ACHN (cell line): ENCODE measurements at places on chromosomes 4 and X.

GRCh38 chr4:184534511-184535391 is 60.4 kb upstream of the IRF2 start:
- DNase-seq = peak; percentile 18

DNA sequence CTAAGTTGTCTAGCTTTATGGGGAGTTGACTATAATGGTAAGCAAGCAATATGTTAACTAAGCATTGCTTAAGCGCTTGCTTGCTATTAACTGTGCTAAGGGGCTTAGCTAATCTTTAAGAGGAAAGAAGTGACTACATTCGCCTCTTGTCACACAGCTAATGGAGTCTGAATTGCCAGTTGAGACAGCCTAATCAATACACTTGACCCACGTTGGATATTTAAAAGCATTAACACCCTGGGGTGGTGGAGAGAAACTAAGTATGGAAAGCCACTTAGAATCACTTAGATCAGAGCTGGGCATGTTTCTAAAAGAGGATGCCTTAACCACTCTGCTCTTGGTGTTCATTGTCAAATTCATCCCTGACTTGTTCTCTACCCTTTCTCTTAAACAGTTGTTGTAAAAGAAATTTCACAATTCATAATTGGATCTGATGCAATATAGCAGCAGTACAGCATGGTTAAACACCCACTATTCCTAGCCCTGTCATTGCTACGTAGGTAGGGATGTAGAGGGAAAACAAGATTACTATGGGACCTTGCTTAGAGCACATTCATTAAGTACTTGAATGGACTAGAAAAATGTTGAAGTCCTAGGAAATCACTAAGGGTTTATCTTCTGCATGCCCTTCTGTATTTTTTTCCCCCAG is 3.5 kb downstream of the ZAR1 start:
- DNase-seq = no peak

- DNase-seq = no peak
These were observed 8.3 kb downstream of the RPS4X start for GRCh38 chrX:72268597-72269365.

GRCh38 chr4:111754003-111754402 is 391.3 kb upstream of the FAM241A start:
- DNase-seq = no peak

- no peak for DNase-seq
These were observed 33.6 kb upstream of the NOCT start for GRCh38 chr4:138981930-138982390.

- no peak for DNase-seq
These were observed 139.1 kb downstream of the KDR start for GRCh38 chr4:54986095-54986846.

- no peak for DNase-seq
These were observed 48.5 kb downstream of the FSTL5 start for GRCh38 chr4:162115333-162115732.

DNA sequence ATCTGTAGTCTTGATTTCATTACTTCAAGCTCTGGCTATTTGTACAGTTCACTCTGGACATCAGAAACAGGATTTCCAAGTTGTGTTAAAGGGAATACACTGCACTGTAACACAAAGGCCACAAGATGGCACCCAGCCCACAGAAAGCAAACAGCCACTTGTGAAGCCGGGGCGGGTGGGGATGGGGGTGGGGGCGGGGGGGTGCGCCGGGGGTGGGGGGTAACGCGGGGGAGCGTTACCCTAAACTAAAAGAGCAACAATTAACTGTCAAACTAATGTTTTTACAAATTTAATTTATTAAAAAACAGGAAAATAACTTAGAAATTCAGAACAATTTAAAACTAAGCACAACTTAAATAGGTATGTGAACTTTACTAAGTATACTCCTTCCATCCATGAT is 27.3 kb downstream of the PRDX4 start:
- peak; percentile 56 for DNase-seq

- peak; percentile 67 for DNase-seq
These were observed 314.9 kb upstream of the DIPK2B start for GRCh38 chrX:45515262-45516215.

DNA sequence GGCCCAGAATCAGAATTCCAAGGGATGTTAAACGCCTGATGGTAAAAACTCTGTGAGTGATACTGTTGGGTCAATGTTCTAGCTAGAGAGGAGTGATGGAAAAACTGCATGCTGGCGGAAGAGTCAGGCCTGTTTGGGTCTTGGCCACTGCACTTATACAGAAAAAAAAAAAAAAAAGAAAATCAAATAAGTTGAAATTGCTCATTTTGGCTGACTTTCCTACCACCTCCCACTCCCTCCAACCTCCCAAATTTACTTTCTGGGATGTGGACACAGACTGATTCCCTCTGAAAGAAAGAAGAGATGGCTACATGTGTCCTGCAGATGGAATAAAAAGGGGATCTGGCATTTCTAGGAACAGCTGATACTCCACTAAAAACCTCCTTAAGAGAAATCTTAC is 234.1 kb upstream of the GIMD1 start:
- no peak for DNase-seq

- no peak for DNase-seq
These were observed 54.4 kb downstream of the CXCL1 start for GRCh38 chr4:73923631-73923937.

- DNase-seq = no peak
These were observed 33.9 kb upstream of the MAPK10 start for GRCh38 chr4:86393749-86394148.

DNA sequence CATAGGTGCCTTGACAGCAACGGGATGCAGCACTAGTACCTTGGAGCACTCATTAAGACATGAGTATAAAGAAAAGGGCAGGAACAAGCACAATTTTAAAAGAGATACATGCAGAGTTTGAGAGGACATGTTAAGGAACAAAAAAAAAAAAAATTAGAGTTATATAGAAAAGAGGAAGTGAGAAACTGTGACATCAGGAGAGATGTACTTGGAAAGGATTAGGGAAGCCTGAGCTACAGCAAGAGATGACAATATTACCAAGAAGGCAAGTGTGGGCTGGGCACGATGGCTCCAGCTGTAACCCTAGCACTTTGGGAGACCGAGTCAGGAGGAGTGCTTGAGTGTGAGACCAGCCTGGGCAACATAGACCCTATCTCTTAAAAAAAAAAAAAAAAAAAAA is 37.4 kb downstream of the GPR143 start:
- no peak for DNase-seq

- no peak for DNase-seq
These were observed 34.9 kb upstream of the PPP2R2C start for GRCh38 chr4:6507345-6507744.

DNA sequence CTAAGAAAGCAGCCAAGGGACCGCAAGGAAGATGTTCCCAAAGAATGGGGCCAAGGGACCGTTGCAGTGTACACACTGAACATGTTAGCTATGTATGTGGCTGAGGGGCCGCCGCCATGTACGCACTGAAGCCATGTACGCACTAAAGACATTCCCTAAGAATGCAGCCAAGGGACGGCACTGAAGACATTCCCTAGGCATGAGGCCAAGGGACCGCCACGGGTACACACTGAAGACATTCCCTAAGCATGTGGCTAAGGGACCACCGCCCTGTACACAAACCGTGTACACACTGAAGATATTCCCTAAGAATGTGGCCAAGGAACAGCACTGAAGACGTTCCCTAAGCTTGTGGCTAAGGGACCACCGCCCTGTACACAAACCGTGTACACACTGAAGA is 54.0 kb downstream of the DHRSX start:
- DNase-seq = no peak

GRCh38 chrX:106774981-106775380 is 27.5 kb upstream of the TBC1D8B start:
- DNase-seq = no peak

DNA sequence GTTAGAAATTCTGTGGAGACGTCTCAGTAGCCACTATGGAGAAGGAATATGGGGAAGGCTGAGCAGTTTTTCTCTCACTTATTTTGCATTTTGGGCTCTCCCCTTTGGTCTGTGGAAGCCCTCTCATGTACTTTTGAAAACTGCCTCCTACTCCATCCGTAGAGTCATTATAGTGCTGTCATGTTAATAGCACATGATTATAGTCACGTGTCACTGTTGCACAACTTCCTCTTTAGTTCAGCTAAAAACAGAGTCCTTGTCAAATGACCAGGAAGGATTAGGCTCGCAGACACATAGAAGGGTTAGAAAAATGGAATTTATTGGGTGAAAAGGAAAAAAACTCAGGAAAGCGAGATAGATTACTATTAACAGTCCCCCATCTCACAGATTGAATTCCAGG is 258.2 kb upstream of the CXorf51A start:
- no peak for DNase-seq

DNA sequence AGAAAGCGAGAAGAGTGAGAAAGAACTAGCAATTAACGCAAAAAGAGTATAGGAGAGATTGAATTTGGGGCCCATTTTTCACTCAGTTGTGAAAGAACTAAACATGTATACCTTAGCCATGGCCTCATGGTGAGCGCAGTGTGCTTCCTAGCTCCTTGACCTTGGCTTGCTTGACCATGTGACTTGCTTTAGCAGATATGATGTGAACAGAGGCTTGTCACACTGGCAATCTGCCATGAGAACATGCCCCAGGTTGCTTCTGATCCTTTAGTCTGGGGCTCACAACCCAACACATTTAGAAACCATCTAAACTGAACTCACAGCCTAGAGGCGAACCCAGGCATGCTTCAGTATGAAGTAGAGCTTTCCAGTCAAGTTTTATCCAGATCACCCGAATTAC is 260.1 kb upstream of the FTHL17 start:
- DNase-seq = no peak

DNA sequence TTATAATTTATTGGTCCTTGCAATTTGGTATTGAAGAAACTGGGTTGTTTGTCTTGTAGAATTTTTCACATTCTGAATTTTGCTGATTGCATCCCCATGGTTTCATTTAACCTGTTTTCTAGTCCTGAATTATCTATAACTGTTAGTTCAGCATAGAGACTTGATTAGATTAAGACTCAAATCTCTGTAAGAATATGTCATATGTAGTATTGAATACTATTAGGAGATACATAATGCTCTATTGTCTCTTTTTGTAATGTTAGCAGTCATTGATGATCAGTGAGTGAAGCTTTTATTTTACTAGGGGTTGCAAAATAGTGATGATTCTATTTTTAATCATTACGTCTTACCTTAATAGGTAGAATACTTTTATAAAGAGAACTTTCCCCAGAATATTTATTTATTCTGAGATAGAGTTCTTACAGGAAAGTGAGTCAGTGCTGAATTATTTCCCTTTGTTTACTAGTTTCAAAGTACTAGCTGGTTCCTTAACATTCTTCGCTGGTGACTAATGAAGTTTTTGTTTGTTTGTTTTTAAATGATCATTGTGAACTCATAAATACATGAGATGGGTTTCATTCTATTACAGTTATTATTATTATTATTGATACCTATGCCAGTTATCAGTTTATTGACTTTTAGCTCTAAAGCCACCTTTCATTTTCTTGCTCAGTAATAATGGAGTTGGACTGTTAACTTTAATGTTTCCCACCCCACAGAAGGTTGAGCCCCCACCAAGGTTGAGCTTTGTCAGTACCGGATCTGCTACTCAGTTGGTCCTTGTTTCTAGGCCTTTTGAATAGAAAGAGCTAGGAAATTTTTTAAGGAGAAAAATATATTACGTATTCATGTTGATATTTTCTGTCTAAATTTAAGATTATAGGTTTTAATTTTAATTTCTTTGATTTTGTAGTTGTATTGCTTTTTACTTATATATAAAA is 102.3 kb downstream of the LARP1B start:
- peak; percentile 73 for DNase-seq

DNA sequence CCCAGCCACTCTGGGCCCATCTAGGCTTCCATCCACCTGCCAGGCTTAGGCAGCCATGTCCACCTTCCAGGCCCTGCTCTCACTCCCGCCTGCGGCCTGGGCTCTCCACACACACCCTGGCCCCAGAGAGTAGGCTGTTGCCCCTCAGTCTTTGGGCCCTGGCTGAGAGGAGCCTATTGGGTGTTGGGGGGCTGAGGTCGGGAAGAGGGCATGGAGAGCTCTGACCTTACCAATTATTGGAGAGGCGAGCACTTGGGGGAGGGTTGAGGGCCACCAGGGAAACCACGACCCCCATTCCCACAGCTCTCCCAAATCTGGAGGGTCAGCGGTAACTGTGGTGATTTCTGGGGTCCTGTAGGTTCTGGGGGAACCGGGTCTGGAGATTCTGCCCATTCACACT is 38.2 kb downstream of the HTRA3 start:
- no peak for DNase-seq

DNA sequence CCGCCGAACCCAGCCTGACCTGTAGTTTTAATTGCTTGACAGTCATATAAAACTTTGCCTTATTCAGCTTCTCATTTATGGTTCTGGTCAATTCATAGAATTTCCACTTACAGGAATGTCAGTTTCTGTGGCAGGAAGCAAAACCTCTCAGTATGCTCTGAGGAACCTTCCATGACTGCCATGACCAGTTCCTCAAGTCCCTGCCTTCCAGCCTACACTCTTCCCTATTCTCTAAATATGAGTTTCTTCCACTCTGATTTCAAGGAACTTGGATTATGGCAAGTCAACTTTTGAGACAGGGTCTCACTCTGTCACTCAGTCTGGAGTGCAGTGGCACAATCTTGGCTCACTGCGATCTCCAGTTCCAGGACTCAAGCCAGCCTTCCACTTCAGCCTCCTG is 26.0 kb upstream of the NSUN7 start:
- no peak for DNase-seq

GRCh38 chr4:74098427-74098994 is 484 bp downstream of the CXCL2 start:
- no peak for DNase-seq

- no peak for DNase-seq
These were observed 368.0 kb upstream of the TECRL start for GRCh38 chr4:64777286-64777685.

DNA sequence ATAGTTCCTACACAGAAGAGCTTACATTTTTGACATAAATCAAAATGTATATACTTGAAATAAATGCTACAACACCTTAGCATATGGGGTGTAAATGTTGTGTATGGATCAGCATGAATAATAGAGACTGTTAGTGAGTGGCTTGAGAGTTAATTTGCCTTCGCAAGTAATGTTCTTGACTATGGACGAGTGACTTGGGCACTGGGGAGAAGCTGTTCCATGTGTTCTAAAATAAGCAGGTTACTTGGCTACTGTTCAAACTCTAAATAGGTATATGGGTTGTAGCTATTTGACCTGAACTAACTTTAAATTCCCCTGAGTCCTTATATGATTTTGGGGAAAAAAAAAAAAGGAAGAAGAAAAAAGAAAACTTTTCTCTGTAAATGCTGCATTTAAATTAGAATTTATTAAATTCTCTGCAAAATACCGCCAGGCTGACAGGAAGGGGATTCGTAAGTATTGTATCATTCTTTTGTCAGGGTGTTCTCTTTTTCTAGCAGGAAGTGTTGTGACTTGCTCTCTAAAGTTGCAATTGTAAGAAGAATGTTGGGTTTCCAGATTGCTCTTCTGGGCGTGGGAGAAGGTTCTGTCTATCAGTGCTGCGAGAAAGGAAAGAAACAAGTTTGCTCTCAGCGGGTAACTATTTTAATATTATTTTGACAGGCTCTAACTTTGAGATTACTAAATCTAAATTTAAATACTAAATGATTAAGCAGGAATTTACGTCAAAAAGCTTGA is 32.2 kb downstream of the PLS3 start:
- no peak for DNase-seq

- no peak for DNase-seq
These were observed 35.5 kb downstream of the PLAC1 start for GRCh38 chrX:134622813-134623185.
